ENCODE measurements at places on chromosomes 1 and 21. TPM values are rescaled to one million over a fixed set of nuclear protein-coding genes. Genes with fewer than 3 reads are reported as not detected.
A peak's percentile ranks its signal among the peaks of the same experiment; 100 is the strongest.

- no peak for DNase-seq
Measured at GRCh38 chr1:108860190-108860907, 3.5 kb upstream of the AKNAD1 start.

GRCh38 chr1:52602856-52603600 is 857 bp downstream of the GPX7 start:
- peak; percentile 79 for DNase-seq

DNA sequence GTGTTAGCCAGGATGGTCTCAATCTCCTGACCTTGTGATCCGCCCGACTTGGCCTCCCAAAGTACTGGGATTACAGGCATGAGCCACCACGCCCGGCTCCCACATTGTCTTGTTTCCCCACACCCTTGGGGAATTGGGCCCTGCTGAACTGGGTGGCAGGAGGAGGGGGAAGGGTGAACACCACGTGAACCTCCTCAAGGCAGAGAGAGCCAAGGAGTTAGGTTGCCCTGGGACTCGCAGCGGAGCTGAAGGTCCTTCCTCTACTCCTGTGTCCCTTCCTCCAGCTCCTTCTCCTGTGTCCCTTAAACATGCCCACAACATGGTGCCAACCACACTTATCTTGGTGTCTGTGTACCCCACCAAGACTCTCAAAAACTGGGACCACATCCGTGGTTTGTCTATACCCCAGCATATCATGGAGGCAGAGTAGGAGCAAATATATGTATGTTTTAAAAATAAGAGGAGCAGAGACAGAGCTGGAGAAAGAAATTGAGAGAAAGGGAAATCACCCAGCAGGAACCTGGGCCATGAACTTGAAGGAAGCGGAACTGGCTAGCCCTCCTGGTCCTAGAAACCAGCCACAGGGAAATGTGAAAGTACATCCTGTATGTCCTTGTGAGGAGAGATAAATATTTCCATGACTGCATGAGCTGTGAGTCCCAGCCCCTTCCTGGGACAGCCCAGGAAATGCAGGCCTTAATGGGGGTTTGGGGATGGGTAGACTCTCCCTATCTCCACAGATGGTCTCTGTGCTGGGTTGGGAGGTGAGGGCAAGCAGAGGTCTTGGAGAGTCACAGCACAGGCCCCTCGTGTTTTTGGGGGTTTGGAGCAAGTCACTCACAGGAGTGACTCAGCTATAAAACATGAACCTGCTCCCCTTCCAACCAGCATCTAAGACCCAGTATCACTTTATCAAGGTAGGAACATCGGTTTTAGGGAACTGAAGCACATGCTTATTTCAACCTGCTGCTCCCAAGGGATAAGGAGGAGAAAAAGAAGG is 9.4 kb upstream of the TAL1 start:
- peak; percentile 54 for DNase-seq

- no peak for DNase-seq
Measured at GRCh38 chr1:75208862-75209261, 74.7 kb downstream of the LHX8 start.

KIAA0040 gene
- 23.9 TPM for total RNA-seq

CRYAA gene
- total RNA-seq, result not detected

GBP2 gene
- 17.2 TPM for total RNA-seq

CADM3 gene
- total RNA-seq, result 2.2 TPM
